ENCODE measurements at places on chromosomes 6 and 20. TPM values are rescaled to one million over a fixed set of nuclear protein-coding genes. Genes with fewer than 3 reads are reported as not detected.
A peak's percentile ranks its signal among the peaks of the same experiment; 100 is the strongest.

GRCh38 chr6:56849896-56850295 lies 105.0 kb upstream of the BEND6 start:
- DNase-seq, result no peak

ULBP2 gene
- not detected for total RNA-seq

GRCh38 chr20:41299899-41300298 lies 17.6 kb downstream of the ZHX3 start:
- no peak for DNase-seq

DNA sequence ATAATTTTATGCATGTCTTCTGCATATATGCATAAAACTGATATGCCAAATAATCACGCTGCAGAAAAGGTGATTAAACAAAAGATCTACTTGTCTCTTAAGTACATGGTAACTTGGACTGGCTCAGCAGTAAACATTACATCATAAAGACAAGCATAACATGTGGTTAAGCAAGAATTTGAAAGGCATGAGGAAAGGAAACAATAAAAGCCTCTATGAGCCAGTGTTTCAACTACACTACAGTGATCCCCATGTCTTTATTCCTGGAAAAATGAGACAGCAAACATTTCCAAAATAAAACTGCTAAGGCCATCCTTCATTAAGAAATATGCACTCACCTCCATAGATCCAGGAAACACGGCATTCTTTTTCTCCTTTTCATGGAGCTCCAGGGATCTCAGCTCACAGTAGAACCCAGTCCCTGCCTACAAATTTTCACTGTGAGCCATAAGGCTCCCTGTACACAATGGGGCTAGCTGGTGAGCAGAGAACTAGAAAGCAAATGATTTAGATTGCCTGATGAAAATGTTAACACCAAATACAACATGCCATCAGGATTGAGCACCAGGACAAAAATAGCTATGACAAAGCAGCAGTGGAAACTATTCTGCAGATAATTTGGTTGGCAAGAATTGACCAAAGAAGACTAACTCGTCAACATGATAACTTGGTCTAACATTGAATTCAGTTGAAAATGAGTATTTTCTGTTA lies 156.1 kb downstream of the COL21A1 start:
- DNase-seq, result no peak

OLIG3 gene
- total RNA-seq, result not detected

STAU1 gene
- 79.8 TPM for total RNA-seq

- DNase-seq, result no peak
Measured at GRCh38 chr6:144087789-144088426, 7.5 kb downstream of the SF3B5 start.

GRCh38 chr6:134240665-134241431 lies 77.1 kb downstream of the SGK1 start:
- DNase-seq, result peak; percentile 37

BPI gene
- not detected for total RNA-seq

DNA sequence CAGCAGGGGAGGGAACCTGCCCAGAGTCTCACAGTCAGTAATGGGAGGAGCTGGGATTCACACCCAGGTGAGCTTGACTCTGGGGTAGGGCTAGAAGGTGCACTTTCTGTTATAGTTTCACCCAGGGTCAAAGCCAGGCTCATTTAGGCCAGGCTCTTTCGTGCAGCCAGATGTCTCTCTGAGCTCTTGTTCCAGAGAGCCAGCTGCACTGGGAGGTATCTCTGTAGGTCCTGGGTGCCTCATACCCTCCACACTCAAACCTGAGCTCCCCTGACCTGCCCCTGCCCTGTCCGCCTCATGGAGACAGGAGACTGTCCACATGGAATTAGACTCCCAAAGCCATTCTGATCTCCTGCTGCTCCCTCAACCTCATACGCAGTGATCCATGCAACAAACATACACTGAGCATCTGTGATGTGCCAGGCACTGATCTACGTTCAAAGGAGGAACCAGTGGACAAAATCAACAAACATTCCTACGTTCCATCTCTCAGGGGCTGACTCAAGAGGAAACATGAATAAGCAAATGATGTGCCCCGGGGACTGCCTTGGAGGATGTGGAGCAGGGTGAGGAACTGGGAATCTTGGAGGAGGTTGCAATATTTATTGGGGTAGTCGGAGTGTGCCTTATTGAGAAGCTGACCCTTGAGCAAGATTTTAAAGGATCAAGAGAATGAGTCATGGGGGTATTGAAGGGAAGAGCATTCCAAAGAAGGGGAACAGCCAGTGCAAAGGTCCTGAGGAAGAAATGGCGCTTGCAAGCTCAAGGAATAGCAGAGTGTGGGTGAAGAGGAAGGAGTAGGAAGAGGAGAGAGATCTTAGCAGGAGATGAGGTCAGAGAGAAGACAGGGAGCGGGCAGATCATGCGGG lies 71.3 kb upstream of the TOX2 start:
- no peak for DNase-seq

GRCh38 chr6:27601668-27602254 lies 128.9 kb upstream of the ZNF184 start:
- no peak for DNase-seq

DNA sequence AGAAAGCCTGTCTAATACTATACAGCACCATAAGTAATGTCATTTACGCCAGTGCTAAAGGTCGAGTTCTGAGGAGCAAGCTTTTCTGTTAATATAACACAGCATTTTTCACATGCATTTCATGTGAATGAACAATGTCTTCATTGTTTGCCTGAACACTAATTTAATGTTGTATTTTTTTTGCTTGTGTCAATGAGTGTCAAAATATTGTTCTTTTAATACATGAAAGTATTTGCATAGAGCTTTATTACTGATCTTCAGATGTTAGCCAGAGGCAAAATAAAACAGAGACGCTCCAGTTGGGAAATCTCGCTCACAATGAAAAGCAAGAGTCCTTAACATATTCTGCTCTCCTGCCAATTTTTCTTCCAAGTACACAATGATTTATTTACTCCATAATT lies 151.8 kb downstream of the FOXC1 start:
- no peak for DNase-seq

- DNase-seq, result no peak
Measured at GRCh38 chr6:38805692-38806091, 90.6 kb downstream of the DNAH8 start.

DNA sequence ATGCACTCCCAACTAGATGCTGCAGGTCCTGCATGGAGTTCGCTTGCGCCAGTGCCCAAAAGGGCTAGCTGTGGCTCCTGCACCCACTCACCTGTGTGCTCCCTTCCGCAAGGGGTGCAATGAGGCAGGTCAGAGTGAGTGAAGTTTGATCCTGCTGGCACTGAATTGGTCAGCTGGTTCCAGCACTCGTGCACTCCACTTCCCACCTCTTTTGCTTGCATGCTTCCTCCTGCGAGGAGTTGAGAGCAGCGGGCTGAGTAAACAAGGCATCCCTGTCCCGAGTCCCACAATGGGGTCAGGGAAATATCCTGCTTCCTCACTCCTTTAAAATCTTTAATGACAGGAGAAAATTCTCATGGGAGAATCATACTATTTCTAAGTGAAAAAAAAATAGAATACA lies 86.2 kb downstream of the LCA5 start:
- no peak for DNase-seq

PDE7B gene
- 12.9 TPM for total RNA-seq

DNA sequence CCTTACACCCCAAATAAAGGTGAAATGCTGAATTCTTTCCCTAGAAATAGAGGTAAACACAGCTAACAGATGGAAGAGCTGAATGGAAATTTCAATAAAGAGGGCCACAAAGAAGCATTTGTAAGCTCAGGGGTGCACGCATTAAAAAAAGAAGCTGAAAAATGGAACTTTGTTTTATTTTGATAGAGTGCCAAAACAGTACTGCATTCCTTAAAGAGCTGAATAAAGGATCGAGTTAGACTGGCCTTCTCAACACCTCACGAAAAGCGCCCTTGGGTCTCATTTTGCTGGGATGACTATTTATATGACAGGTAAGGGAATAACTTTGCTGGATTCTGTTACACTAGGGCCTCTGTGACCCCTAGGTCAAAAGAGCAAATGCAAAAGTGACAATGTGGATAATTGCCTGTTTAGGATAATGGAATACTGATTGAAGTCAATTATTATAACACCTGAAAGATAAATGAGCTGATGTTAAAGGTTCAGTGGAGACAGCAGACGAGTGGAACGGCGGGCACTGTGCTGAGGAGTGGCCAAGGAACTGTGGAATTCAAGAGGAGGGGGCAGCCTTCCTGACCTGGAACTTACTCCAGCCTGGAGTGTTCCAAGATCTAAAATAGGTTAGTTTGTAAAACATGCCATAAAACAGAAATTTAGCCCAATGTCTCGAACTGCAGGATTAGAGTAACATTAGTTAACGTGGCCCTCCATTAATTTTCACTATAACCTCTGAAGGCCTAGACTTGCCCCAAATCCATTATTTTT lies 168.4 kb downstream of the FOXC1 start:
- DNase-seq, result no peak

- DNase-seq, result peak; percentile 38
Measured at GRCh38 chr6:11323666-11324452, 91.4 kb upstream of the NEDD9 start.

CLVS2 gene
- total RNA-seq, result under 0.01 TPM

- no peak for DNase-seq
Measured at GRCh38 chr6:138291849-138292181, 73.5 kb upstream of the PBOV1 start.

DNA sequence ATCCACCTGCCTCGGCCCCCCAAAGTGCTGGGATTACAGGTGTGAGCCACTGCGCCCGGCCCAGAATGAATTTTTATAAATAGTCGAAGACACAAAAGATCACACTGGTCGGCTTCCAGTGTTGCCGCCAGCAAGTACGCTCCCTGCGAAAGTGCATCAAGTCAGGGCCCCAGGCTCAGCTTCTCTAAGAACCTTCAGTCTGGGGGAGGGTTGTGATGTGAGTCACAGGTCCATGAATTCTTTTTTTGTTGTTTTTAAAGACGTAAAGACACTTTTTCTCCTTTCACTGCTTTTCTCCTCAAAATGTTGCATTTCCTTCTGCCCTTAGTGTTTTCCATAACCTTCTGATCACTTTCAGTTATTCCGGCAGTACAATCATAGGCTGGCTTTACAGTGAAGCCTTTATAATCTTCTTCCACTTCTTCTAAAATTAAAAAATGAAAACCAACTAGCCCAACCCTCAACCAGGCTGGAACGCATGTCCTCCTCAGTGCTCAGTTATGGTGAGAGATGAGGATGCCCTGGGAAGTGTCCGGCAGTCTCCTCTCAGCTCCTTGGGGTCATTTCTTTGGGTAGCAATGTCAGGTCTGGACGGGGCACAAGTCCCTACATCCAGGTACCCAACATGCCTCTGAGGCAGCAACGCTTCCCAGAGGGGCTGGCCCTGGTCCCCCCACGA lies 66.6 kb downstream of the CSE1L start:
- DNase-seq, result no peak

TTLL9 gene
- total RNA-seq, result 3.7 TPM

DNA sequence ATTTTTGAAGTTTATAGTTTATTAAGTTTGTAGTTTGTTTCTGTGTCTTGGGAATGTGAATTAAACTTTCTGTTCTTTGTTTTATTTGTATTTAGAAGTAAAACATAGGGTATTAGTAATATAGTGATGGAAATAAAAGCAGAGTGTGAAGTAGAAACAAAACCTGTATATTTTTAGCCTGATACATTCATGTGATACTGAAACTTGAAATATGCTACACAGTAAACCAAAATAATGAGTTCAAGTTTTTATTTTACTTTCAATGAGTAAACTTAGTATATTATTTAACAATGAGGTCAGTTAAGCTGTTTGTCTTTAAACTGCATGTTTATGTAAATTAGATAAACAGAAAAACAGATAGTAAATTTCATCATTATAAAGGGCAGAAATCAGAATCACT lies 1592.6 kb downstream of the GRIK2 start:
- DNase-seq, result no peak

DNA sequence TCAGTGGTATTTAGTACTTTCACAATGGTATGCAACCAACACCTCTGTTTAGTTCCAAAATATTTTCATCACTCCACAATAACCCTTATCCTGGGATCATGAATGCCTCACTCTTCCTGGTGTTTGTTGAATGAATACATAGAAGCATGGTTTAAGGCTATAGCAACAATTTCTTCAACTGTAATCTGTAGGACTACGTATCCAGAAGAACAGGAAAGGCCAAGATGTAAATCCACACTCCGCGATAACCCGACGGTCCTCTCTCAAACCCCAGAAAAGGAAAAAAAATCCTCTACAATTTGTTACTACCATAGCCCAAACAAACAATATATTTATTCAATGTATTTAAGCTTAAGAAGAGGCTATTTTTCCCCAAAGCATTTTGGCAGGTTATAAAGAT lies 141.4 kb upstream of the SALL4 start:
- no peak for DNase-seq

- DNase-seq, result no peak
Measured at GRCh38 chr6:34468378-34468892, 2.6 kb downstream of the PACSIN1 start.

DNA sequence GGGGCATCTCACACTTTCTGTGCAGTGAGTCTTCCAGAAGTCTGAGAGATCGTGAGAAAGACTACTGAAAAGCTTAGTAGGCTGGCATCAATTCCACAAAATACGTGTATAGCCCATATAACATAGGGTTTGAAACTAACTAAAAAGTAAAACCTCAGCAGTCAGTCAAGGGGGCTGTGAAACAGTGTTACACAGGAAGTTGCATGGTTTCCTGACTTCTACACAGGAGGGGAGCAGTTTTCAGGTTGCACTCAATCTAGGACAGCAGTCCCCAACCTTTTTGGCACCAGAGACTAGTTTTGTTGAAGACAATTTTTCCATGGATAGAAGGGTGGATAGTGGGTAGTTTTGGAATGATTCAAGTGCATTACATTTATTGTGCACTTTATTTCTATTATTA lies 4.7 kb upstream of the LY86 start:
- DNase-seq, result no peak

- no peak for DNase-seq
Measured at GRCh38 chr6:116314878-116315277, 35.1 kb upstream of the TSPYL1 start.

- no peak for DNase-seq
Measured at GRCh38 chr6:131443514-131443913, 129.5 kb upstream of the ARG1 start.

HLA-DPA1 gene
- 83.7 TPM for total RNA-seq

DNA sequence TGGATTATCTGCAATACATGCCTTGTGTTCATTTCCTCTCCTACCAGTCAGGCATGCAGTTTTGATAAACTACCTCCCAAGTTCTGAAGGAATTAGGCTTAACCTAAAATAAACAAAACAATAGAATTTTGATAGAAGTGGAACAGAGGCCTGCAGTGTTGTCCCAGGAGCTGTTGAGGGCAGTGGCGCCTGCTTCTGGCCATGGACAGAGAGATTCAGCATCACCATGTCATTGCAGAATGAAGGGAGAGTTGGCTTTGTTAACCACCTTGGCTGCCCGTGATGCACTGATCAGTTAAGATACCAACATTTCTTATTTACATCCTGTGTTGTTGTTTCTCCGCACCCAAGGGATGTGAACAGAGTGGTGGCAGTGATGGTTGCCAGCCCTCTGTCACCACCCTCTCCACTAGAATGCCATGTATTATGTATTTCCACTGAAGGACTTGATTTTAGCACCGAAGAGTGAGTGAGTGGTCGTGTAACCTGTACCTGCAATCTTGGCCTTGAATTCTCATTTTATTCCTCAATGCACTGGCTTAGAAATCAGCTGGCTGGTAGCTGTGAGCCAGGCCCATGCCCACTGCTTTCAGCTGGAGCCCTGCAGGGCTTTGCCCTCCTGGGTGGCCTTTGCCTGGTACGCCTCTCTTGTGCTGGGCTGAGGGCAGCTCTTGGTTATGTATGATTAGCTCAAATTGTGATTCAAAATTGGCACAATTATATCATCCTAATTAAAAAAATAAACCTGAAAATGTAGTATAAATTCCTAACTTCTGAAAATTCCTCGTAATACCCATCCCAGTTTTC lies 56.5 kb downstream of the SHLD1 start:
- DNase-seq, result no peak
